ENCODE measurements at places on chromosomes 2 and 18. TPM values are rescaled to one million over a fixed set of nuclear protein-coding genes. Genes with fewer than 3 reads are reported as not detected.

The TCF7L1 gene
- total RNA-seq, result 5.8 TPM

The NT5DC4 gene
- not detected for total RNA-seq

The HSPE1 gene
- 241 TPM for total RNA-seq

The WDR12 gene
- 31.5 TPM for total RNA-seq

The TUBA4A gene
- 330 TPM for total RNA-seq

The OSBPL1A gene
- total RNA-seq, result 19.2 TPM

The BMP10 gene
- total RNA-seq, result not detected

The INHA gene
- not detected for total RNA-seq

The GNAL gene
- 4.5 TPM for total RNA-seq

The MAB21L4 gene
- total RNA-seq, result 20.7 TPM

The KCNG2 gene
- total RNA-seq, result not detected

The GREB1L gene
- total RNA-seq, result 1.5 TPM

The MARCO gene
- not detected for total RNA-seq
